ENCODE measurements at places on chromosomes 5 and 9.

DNA sequence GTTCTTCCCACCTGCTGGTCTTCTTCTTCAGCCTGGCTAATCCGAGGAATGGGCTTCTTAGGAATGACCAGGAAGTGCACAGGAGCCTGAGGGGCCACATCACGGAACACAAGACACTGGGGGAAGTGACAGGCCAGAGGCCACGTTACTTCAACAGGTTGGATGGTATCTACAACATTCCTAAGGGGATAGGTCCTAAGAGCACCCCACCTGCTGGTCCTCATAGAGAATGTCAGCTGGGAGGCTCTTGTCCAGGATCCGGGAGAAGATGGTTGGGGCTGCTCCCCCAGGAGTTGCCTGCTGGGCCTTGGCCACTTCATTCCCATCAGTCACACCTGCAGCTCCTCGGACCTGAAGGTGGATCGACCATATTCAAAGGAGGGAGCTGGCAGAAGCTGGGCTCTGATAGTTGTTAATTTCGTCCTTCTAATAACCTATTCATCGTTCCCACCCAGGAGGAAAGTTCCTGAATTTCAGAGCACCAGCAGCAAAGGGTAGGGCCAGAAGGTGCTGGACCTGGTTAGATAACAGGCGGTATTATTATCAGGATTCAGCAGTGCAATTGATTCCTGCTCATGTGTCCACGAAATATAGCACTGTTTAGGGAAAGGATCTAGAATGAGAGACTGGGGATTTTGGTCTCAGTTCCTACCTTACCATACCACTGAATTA, 1.3 kb downstream of the HINT2 start:
- no peak for DNase-seq
- peaks cover 6% of the 10 kb centered on the region for H3K36me3 ChIP-seq
- peak overlapping the region; percentile 98 for H3K27ac ChIP-seq
- peaks cover 5% of the 10 kb centered on the region for H3K27me3 ChIP-seq
- peaks cover 31% of the 10 kb centered on the region for H3K4me1 ChIP-seq

DNA sequence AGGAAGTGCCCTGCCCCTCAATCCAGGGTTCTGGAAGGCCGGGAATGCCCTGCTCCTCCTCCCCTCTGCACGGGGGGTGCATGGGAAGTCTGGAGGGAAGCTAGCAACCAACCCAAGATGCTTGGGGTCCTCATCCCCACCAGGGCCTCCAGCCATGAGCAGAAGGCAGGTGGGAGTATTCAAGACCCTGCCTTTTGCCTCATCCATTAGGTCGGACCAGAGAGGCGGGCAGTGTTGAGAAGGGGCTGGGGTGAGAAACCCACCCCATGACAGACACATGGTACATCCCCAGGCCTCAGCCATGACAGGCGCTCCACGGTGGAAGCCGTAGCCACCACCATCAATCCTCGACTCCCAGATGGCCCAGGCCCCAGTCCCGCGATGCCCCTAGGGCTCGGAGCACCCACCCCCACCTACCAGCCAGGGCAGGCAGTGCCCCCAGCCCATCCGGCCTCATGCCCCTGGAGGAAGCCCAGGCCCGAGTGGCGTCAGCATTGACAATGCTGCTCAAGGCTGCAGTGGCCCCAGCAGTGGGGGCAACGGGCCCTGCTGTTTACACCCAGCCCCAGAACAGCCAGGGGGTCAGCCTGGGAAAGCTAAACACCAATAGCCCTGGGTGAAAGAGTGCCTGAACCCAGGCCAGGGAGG, 8.6 kb downstream of the NR5A1 start:
- no peaks in the 10 kb centered on the region for H3K36me3 ChIP-seq
- H3K27ac ChIP-seq: no peak overlapping the region
- peaks cover 46% of the 10 kb centered on the region for H3K4me1 ChIP-seq
- DNase-seq: no peak
- peaks cover 4% of the 10 kb centered on the region for H3K27me3 ChIP-seq

GRCh38 chr5:78821536-78822021, 163.5 kb downstream of the ARSB start:
- DNase-seq: no peak
- H3K27ac ChIP-seq: no peak overlapping the region
- no peaks in the 10 kb centered on the region for H3K4me1 ChIP-seq
- H3K27me3 ChIP-seq: no peaks in the 10 kb centered on the region
- H3K36me3 ChIP-seq: peaks cover 24% of the 10 kb centered on the region

- H3K36me3 ChIP-seq: no peaks in the 10 kb centered on the region
- DNase-seq: no peak
- H3K4me1 ChIP-seq: peaks cover 20% of the 10 kb centered on the region
Measured at GRCh38 chr5:81848362-81848880, 97.5 kb upstream of the SSBP2 start.

DNA sequence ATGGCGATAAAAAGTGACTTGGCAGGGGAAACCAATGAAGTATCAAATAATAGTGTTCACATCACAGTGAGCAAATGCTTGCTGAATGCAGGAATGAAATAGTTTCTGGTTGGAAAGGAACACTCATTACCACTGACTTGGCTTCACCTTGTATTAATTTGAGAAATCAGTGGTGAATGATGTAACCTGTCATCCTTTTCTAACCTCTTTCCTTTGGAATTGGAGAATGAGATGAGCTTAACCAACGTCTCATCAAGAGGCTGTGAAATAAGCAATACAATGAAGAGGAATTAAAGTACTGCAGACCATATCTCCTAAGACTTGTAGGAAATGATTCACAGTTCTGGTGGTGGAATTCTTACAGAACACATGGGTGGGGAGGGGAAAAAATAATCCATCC, 192.2 kb downstream of the DMAC1 start:
- H3K4me3 ChIP-seq: no peak overlapping the region
- no peaks in the 10 kb centered on the region for H3K27me3 ChIP-seq
- H3K27ac ChIP-seq: no peak overlapping the region
- peaks cover 5% of the 10 kb centered on the region for H3K36me3 ChIP-seq

- H3K4me3 ChIP-seq: no peak overlapping the region
- no peaks in the 10 kb centered on the region for H3K36me3 ChIP-seq
- H3K27ac ChIP-seq: no peak overlapping the region
- H3K4me1 ChIP-seq: no peaks in the 10 kb centered on the region
- H3K27me3 ChIP-seq: peaks cover 34% of the 10 kb centered on the region
Measured at GRCh38 chr9:75410405-75410804, 322.1 kb downstream of the OSTF1 start.

- H3K4me3 ChIP-seq: no peak overlapping the region
- no peak for DNase-seq
Measured at GRCh38 chr5:172830876-172831662, 3.0 kb upstream of the ERGIC1 start.

DNA sequence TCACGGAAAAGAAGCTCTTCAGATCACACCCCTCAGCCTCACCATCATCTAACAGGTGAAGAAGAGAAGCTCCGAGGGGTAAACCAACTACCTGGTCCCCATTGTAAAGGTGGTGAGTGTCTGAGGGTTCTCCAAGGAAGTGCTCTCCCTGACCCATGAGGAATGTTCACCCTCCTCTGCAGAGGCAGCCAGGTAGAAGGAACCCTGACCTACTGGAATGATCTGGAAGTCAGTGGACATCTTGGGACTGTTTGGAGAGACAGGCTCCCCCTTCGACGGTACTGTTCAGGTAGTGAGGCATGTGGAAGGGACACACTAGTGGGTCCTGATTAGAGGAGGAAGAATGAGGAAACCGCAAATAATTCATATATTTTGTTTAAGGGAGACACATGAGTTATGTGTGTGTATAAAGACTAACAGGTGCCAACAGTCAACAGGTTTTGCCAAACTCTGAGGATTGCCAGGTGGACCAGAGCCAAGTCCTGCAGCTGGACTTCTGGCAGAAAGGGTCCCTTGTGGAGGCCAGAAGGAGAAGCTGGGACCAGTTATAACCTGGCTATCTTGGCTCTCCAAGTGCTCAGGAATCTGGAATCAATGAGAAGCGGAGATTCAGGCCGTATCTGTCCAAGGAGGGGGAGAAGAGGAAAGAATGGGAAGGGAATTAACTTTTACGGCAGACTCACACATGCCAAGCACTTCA, 3.0 kb upstream of the ZBTB34 start:
- no peak overlapping the region for H3K4me3 ChIP-seq
- no peaks in the 10 kb centered on the region for H3K36me3 ChIP-seq
- peaks cover 11% of the 10 kb centered on the region for H3K4me1 ChIP-seq
- peaks cover 3% of the 10 kb centered on the region for H3K27me3 ChIP-seq
- no peak for DNase-seq

DNA sequence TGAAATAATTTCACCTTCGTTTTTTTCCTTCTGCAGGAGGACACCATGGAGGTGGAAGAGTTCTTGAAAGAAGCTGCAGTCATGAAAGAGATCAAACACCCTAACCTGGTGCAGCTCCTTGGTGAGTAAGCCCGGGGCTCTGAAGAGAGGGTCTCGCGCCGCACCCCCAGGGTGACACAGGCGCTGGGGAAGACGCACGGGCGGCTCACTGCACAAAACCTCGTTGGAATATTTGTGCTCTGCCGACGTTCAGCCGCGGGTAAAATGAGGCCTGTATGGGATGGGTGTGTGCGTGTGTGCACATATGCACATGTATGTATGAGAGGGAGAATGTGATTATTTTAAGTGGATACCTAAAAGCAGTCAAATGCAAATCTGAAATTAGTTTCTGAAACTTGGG, 24.5 kb downstream of the QRFP start:
- no peak for DNase-seq
- no peaks in the 10 kb centered on the region for H3K27me3 ChIP-seq
- H3K4me3 ChIP-seq: no peak overlapping the region
- H3K4me1 ChIP-seq: no peaks in the 10 kb centered on the region
- peaks cover 11% of the 10 kb centered on the region for H3K36me3 ChIP-seq
- no peak overlapping the region for H3K27ac ChIP-seq

DNA sequence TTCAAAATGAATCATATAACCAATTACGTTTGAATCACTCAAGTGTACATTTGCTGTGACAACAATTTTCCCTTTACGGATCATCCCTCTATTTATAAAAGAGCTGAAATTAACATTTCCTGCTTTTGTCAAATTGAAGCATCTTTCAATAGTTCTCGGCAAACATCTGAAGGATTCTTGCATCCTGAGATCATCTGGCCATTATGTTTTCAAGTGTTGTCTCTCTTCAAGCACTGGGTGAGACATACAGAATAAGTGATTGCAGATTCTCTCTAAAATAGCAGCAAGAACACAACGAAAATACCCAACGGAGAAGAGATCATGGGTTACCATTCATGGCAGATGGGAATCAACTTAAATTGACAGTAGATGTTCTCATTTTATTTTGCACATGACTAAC, 283.4 kb upstream of the GRAMD2B start:
- no peaks in the 10 kb centered on the region for H3K36me3 ChIP-seq
- DNase-seq: no peak
- H3K27ac ChIP-seq: no peak overlapping the region

- peaks cover 17% of the 10 kb centered on the region for H3K36me3 ChIP-seq
- peak overlapping the region; percentile 91 for H3K4me3 ChIP-seq
- no peak overlapping the region for H3K27ac ChIP-seq
- no peaks in the 10 kb centered on the region for H3K27me3 ChIP-seq
Measured at GRCh38 chr5:179908528-179908927, 831 bp upstream of the TBC1D9B start.

GRCh38 chr5:113176196-113176595, 199.6 kb downstream of the DCP2 start:
- H3K27ac ChIP-seq: no peak overlapping the region
- no peak overlapping the region for H3K4me3 ChIP-seq
- peaks cover 1% of the 10 kb centered on the region for H3K4me1 ChIP-seq
- peaks cover 5% of the 10 kb centered on the region for H3K27me3 ChIP-seq
- no peak for DNase-seq
- no peaks in the 10 kb centered on the region for H3K36me3 ChIP-seq

DNA sequence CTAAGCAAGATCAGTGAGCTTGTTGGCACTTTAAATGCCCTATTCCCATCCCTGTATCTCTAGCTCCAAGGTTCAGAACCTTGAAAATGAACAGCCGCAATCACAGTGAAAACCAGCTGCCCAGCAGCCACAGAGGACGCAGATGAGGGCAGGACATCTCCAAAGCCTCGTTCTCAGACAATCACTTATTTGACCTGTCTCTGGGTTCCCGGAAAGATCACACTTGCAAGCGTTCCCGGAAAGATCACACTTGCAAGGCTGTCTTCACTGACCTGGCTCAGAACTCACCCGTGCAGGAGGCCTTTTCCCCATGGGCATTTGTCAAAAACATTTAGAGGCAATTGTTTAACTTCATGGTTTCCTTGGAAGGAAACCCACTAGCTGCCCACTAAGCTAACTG, 25.7 kb downstream of the IPPK start:
- H3K36me3 ChIP-seq: peaks cover 91% of the 10 kb centered on the region
- no peak overlapping the region for H3K27ac ChIP-seq
- H3K4me1 ChIP-seq: no peaks in the 10 kb centered on the region

- H3K36me3 ChIP-seq: peaks cover 10% of the 10 kb centered on the region
- H3K4me1 ChIP-seq: peaks cover 3% of the 10 kb centered on the region
- DNase-seq: no peak
- H3K4me3 ChIP-seq: no peak overlapping the region
Measured at GRCh38 chr9:113701774-113702755, 174.0 kb upstream of the ZNF618 start.

GRCh38 chr5:155786108-155786507, 540.9 kb upstream of the SGCD start:
- no peak overlapping the region for H3K27ac ChIP-seq
- peaks cover 2% of the 10 kb centered on the region for H3K27me3 ChIP-seq
- no peak overlapping the region for H3K4me3 ChIP-seq
- DNase-seq: no peak
- no peaks in the 10 kb centered on the region for H3K36me3 ChIP-seq

DNA sequence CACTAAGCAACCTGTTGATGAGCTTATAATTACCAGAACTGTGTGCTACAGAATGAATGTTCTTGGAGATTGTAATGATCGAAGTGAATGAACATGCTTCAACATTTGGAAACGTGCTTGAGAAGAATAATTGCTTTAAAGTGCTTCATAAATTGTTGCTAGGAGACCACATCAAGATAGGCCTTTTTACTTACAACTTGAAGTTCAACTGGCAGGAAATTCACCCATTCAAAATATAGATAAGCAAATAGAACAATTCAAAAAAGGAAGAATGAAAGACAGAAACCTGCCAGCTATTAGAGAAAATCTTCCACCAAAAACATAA, 38.0 kb upstream of the SLC44A1 start:
- H3K27me3 ChIP-seq: no peaks in the 10 kb centered on the region
- DNase-seq: no peak
- no peaks in the 10 kb centered on the region for H3K36me3 ChIP-seq
- no peak overlapping the region for H3K27ac ChIP-seq

DNA sequence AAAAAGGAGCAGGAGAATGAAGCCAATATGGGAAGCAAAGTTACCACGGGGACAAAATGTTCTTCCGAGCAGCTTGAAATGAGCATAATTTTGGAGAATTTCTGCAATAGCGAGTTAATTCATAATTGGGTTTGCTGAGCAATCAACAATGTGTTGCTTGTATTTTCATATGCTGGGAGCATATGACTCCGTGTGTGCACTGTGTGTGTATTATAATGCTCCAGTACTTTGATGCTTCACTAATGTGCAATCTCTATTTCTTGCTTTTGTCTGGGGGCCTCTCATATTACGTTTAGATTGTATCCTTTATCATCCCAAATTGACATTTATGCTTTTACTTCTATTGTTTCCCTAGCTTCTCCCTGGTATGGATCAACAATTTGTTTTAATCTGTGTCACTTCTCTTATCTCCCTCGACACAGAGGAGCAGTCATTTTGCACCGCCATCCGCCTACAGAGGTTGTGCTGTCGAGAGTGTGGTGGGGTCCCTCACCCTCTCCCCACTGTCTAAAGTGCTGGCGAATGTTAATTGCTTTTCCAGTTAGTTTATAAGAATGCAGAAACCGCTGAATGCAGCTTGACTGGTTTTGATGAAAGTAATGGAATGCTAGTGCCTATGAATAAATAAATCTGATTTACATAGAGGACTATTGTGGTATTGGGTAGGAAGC, 372.5 kb upstream of the WWC1 start:
- H3K36me3 ChIP-seq: no peaks in the 10 kb centered on the region
- no peaks in the 10 kb centered on the region for H3K4me1 ChIP-seq
- no peak overlapping the region for H3K4me3 ChIP-seq
- H3K27ac ChIP-seq: no peak overlapping the region
- no peak for DNase-seq
